GM04504 (cell line): ENCODE measurements at places on chromosomes 2 and 18.
A peak's percentile ranks its signal among the peaks of the same experiment; 100 is the strongest.

- DNase-seq = peak; percentile 20
These were observed 99.8 kb downstream of the TACR1 start for GRCh38 chr2:75099521-75099922.

- DNase-seq = no peak
These were observed 113.0 kb downstream of the TGFA start for GRCh38 chr2:70440621-70441020.

DNA sequence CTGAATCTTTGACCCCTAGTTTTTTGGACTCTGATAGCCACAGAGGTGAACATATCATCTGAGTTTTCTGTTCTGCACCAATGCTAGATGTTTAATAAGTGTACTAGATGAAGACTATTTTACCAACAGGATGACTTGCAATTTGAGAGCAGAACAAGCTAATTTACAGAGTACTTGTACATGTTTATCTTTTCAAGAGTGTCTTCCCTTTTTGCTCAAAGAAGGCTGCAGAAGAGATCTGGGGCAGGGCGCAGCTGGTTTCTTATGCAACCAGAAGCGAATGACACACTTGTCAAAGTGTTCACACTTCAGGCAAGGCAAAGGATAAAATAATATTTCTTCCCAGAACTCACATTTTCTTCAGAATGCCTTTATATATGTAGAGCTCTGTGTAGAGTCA is 86.0 kb downstream of the VWA3B start:
- no peak for DNase-seq

GRCh38 chr2:15667809-15668556 is 76.3 kb downstream of the DDX1 start:
- DNase-seq = no peak

DNA sequence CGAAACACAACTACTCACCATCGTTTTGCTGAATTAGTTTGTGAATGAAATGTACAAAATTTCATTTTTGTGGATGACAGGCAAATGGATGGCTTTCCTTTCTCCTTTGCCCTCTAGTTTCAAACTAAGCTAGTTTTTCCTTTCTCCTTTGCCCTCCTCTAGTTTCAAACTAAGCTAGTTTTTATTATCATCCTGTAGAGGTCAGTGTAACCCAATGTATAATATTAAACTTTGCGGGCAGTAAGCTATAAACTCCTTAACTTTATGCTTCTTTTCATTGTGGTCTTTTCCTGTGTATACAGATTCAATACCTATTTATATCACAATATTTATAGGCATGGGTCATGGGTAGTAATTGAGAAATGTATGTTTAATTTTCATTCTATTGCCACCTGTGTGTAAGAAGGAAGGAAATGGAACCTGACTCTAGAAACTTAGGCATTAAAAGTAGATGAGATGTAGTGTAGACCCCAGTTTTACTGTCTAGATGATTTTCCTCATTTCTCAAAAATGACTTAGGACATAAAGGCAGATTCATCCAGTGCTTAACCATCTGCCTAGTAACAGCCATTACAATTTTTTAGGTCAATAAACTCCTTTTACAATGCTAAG is 58.1 kb downstream of the MAP3K19 start:
- no peak for DNase-seq

DNA sequence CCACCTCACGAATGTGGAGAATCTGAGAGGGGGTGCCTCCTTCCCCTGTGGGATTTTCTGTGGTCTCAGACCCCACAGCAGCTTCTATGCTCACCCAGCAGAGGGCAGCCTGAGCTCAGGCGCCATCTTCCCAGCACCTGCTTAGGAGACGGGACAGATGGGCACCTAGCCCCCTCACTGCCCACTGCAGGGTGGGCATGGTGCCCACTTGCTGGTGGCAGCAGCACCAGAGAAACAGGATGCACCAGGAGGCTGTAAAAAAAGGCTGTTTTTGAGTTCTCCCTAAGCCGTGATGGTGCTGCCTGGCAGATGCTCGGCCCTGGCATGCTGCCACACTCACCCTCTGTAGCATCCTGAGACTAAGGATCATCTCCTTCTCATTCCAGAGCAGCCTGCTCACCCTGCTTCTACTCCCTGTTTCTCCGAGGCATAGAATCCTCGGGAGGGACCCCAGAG is 19.1 kb upstream of the SLC20A1 start:
- peak; percentile 39 for DNase-seq

GRCh38 chr2:200662727-200663126 is 76.9 kb downstream of the AOX1 start:
- peak; percentile 41 for DNase-seq

DNA sequence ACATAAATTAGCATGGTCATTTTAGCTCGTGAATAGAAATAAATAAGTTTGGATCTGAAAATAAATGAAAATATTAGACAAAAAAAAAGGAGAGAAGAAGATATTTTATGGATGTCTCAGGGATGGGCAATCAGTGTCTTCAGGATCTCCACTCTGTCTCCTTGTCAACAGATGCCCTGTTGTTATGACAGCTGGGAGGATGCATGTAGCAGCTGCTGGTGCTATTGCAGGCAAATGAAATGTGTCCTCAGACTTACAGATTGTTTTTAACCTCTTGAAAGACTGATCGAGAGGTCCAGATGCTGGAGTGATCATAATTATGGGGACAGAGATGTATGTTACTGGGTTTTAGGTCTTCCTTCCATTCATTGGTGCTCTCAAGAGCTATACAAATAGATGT is 24.7 kb upstream of the ARL4C start:
- no peak for DNase-seq

DNA sequence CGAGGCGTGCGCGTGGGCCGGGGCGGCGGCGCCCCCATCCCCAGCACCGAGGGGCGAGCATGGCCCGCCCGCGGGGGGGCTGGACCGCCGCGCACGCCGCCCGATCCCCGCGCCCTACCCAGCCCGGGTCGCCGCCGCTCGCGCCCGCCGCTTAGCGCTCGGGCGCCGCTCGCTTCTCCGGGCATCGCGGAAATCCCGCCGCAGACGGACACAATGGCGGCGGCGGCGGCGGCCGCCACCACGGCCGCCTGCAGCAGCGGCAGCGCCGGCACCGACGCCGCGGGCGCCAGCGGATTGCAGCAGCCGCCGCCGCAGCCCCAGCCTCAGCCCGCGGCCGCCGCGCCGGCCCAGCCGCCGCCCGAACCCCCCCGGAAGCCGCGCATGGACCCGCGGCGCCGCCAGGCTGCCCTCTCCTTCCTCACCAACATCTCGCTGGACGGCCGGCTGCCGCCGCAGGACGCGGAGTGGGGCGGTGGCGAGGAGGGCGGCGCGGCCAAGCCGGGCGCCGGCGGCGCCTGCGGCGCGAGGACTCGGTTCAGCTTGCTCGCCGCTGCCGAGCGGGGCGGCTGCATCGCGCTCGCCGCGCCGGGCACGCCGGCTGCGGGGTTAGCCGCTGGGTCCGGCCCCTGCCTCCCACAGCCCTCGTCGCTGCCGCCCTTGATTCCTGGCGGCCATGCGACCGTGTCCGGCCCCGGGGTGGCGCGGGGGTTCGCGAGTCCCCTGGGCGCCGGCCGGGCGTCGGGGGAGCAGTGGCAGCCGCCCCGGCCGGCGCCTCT is 453 bp downstream of the CABLES1 start:
- DNase-seq = no peak

- DNase-seq = no peak
These were observed 90.1 kb downstream of the MYCN start for GRCh38 chr2:16030206-16031057.

GRCh38 chr2:65375723-65376122 is 56.7 kb downstream of the SPRED2 start:
- DNase-seq = no peak

DNA sequence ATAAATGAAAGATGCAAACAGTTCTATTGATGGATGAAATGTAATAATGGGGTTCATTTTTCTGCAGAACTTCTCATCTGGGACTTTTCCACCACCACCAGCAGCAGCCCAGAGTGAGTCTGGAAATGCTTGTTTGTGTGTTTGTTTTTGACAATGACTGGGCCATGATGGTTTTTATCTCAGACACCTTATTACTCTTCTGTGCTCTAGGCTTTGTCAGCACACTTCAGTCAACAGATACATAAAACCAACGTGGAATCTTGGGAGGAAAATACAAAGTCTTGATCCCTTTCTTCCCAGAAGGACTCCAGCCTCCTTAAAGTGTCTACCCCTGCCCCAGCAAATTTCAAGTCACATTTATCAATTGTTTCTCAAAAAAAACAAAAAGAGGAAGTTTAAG is 134.0 kb downstream of the MREG start:
- no peak for DNase-seq

GRCh38 chr2:119385466-119385865 is 18.7 kb downstream of the DBI start:
- DNase-seq = no peak

DNA sequence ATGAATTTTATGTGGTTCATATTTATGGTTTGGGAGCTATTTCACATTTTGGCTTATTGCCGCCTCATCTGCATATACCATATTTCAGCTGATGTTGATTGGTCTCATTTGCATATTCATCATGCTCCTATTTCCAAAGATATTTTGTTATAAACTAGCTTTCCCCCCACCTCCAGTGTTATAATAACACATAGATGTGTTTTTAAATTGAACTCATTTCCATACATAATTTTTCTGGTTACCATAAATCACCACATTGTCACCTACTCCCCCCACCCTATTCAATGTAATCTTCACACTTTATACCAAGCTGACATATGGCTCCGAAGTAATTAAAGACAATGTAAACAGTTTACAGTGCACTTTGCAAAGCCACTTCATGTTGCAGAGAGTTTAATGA is 101.2 kb downstream of the FSHR start:
- no peak for DNase-seq

DNA sequence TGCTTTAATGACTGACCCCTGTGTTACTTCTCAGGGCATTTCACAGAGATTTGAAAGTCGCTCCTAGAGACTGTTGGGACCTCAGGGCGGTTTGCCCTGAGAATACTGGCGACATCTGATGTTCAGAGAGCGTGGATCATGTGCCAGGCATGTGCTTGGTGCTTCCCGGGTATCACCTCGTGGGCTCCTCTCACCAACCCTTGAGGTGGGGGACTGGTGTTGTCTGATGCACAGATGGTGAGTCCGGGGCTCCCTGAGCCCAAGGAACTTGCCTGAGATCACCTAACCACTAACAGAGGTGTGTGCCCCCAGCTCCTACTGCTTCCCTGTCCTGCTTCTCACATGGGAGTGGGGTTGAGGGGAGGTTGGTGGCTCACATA is 16.2 kb downstream of the ATOH8 start:
- no peak for DNase-seq

DNA sequence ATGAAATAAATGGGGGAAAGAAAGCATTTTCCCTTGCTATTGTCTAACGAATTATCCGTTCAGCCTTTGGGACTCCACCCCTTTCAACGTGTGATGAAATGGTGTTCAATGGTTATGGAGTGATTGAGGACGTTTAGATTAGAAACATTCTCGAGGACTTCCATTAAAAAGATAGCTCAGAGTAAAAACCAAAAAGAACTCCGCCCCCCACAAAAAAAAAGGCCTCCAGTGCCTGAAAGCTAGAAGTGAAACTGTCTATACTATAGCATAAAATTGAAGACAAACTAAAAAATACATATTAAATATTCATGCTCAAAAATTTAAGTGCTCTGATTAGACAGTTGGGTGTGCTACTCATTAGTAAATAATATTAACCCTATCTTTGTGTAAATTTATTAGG is 3.0 kb upstream of the ZNF516 start:
- DNase-seq = no peak

GRCh38 chr2:44087714-44088092 is 81.0 kb upstream of the PPM1B start:
- no peak for DNase-seq

DNA sequence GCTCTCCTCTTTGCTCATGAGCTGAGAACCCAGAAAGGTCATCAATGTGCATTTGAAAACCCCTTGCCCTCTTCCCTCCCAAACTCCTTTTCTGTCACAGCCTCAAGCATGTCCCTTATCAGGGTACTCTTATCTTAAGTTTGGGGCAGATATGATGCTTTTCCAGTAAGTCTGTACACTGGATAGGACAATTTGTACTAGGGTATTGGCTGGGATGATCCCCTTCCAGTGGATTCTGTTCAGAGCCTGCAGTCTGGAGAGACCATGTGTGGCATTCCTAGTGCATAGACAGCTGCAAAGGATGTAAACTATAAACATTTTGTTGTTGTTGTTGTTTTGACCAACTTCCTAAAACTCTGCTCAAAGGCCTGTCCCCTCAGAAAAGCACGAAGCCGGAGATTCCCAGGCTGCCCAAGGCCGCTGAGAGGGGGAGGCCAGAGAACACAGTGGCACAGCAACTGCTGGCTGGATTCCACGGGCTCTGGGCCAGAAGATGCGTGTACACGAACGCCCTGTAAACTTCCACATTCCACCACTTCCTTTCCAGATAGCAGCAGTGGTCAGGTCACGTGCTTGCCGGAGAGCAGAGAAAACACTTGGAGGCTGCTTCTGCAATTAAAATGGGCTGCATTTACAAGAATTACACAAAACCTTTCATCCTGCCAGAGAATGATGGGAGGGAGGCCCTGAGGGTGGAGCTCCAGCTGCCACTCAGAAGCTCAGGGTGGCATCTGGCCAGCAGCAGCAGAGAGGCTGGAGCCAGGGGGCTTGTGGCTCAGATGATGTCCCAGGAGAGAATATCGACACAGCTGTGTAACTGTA is 42.1 kb downstream of the BMP10 start:
- DNase-seq = peak; percentile 86

GRCh38 chr2:235935773-235936172 is 232.4 kb downstream of the GBX2 start:
- DNase-seq = no peak

DNA sequence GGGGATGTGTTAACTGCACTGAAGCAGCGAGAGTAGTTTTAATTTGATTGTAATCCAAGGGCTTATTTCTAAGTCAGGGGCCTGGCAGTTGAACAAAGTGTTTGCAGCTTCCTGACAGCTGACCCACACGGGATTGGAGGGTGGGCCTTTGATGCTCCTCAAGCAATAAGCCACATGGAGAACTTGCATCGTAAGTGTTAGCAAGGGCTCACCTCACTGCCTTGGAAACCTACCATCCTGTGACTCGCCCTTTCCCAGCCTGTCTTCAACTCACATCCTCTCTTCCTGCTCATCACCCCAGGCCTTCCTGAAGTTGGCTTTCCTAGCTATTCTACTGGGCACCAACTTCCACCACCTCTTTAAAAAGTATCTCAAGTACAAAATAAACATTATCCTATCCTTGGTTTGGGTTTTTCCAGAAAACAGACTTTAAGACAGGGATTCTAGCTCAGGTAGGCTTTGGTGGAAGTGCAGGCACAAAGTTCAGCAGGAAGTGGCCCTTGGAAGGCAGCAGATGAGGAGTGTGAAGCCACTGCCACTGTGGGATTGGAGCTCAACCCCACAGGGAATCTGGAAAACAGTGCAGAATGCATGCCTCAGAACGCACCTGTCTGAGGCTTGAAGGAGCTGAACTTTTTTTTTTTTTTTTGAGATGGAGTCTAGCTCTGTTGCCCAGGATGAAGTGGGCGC is 31.6 kb downstream of the B3GNT2 start:
- no peak for DNase-seq
